Activated CD4-positive, alpha-beta T cell treated with anti-CD3 and anti-CD28 coated beads, Interleukin-2, amount 50 U/mL, for 4 hours (primary cell): ENCODE measurements at places on chromosomes 7 and 10.

DNA sequence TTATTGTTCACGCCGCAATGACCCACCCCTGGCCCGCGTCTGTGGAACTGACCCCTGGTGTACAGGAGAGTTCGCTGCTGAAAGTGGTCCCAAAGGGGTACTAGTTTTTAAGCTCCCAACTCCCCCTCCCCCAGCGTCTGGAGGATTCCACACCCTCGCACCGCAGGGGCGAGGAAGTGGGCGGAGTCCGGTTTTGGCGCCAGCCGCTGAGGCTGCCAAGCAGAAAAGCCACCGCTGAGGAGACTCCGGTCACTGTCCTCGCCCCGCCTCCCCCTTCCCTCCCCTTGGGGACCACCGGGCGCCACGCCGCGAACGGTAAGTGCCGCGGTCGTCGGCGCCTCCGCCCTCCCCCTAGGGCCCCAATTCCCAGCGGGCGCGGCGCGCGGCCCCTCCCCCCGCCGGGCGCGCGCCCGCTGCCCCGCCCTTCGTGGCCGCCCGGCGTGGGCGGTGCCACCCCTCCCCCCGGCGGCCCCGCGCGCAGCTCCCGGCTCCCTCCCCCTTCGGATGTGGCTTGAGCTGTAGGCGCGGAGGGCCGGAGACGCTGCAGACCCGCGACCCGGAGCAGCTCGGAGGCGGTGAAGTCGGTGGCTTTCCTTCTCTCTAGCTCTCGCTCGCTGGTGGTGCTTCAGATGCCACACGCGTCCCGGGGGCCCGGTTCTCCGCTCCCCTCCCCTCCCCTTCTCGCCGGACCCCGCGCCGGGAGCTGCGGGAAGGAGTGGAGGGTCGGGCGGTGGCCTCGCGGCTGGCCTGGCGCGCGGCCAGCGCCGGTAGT, at the start of gene CBX3:
CBX3 (plus strand) TSS at position 499 of the 772 bp plus-strand sequence. CDS start 1,254 bp downstream, outside the sequence.
- DNase-seq: peak; percentile 74

DNA sequence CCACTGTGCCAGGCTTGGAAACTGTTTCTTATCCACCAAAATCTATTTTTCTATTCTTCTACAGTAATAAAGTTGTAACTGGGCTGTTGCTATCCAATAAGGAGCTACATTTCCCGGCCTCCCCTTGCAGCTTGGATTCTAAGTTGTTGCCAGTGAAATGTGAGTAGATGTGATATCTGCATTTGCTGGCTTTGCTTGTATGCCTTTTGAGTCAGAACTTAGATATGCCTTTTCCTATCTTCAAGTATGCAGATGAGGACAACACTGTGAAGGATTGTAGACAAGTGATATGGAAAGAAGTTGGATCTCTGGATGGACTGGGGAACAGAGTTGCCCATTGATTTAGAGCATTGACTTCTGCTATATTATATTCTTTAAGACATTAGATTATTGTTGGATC, 236.9 kb downstream of the REEP3 start:
- no peak for DNase-seq

DNA sequence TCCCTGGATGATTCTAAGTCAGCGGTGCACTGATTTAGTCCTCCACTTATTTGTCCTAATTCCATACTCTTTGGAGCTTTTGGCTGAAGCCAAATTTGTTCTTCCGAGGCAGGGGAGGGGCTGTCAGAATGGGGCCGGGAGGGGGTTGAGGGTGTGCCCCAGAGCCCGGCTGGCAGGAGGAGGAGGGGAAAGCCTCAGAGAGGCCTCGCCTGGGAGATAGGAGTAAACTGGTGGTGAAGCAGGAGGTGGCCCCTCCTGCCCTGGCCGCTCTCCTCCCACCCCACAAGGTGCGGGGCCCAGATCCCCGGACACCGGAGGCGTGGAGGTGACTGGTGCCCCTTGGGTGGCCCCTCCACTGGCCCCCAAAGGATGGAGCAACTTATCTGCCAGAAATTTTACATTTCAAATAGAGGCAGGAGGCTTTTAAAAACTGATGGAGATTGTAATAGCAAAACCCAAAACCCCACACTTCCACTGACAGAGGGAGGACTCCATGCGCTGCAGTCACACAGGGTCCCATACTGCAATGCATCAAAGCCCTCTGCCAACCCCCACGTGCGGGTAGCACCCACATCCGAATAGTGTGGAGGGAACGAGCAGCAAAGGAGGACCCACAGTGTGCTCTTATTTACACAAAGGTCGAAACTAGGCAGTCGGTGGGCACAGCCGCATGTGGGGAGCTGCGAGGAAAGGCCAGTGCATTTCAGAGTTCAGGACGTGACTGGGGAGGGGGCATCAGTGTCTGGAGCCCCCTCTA, 61.9 kb downstream of the CAMK2B start:
- no peak for DNase-seq

DNA sequence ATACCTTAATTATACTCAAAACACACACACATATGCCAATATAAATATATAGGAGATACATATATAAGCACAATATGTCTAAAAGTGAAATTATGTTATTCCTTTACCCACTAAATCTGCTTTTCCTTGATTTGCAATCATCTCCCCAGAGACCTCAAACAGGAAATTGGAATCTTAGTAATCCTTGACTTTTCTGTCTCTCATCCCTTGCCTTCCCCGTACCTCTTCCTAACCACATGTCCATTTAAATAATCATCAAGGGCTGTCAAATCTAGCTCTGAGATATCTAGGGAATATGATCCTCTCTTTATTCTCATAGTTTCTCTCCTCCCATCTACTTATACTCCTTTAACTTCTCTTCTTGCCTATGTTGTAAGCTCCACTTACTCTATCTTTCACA, 336.6 kb downstream of the HGF start:
- no peak for DNase-seq

- DNase-seq: no peak
Measured at GRCh38 chr7:149261316-149261828, 624 bp upstream of the ZNF783 start.

- DNase-seq: no peak
Measured at GRCh38 chr10:58515291-58515941, 2.7 kb downstream of the BICC1 start.

DNA sequence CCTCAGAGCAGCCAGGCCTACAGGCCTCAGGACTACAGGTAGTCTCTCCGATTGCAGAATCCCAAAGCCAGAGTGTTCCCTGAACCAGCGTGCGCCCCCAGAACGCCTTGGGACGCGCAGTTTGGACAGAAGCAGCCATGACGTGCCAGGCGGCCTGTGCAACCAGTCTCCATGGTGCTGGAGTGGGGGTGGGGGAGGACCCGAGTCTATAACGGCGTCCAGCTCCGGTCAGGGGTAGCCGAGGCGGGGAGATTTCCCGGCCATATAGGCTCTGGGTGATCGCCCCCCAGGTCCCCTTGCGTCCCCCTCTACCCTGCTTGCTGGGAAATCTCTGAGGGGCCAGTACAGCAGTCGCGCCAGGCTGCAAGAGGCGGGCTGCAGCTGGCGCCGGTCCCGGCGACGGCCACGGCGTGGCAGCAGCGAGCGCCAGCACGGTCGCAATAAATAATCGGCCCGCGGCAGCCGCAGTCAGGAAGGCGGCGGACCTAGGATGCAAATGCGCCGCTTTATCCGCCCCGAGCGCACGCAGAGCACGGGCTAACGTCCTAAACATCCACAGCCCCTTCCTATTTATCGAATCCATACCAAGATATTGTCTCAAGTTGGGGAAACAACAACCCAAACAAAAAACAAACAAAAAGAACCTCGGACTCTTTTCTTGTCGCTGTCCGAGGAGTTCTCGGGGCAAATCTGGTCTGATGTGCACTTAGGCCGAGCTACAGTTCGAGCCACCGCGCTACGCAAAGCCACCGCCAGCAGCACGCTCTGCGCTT, 1.6 kb downstream of the HOXA3 start:
- peak; percentile 48 for DNase-seq

DNA sequence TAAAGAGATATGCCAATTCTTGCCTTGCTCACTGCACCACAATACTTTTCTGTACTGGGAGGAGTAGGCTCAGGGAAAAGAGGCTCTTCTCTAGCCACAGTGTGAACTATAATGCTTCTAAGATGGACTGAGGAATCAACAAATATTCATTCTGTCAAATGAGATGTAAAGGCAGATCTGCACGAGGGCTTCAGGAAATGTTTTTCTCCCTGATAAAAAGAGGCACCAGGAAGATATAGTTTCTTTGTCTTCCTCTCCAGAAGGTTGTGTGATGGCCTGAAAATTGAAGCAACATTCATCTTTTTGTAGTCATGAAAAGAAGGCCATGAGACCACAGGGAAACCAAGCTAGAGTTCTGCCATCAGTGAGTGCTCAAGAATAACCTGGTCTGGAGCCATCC, 79.1 kb upstream of the NME8 start:
- no peak for DNase-seq

DNA sequence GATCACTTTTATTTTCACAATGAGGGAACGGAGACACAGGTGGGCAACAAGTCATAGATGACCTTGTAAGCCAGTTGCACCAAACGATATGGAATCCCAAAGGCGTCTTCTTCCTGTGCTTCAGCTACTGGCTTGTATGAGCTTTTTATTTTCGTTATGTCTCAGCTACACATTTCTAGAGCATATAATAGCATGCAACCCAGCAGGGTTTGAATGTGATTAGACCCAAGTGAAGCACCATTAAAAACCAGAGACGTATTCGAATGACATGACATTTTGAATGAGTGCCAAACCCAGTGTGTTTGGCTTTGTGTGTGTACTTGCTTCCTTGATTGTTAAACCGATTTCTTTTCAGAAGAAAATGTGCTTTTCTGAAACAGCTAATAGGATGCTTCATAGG, 963.2 kb upstream of the CELF2 start:
- DNase-seq: no peak

DNA sequence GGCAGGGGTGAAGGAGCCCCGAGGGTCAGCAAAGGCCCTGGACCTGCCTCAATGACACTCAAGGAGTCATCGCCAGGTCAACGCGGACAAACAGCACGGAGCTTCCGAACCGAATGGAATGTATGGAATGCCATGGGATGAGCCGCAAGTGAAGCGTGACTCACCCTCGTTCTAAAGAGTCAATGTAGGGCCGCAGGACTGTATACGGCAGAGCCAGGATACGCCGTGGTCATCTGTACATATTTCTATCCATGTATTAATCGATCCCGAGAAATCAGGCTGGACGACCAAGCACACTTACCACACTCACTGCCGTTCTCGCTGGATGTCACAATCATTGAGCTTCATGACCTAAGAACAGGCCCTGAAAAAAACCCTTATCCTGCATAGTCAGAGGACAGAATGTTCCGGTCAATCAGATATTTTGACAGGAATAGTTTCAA, 4.3 kb downstream of the SNX8 start:
- no peak for DNase-seq

GRCh38 chr7:44415047-44415446, 75.4 kb downstream of the NUDCD3 start:
- DNase-seq: no peak

DNA sequence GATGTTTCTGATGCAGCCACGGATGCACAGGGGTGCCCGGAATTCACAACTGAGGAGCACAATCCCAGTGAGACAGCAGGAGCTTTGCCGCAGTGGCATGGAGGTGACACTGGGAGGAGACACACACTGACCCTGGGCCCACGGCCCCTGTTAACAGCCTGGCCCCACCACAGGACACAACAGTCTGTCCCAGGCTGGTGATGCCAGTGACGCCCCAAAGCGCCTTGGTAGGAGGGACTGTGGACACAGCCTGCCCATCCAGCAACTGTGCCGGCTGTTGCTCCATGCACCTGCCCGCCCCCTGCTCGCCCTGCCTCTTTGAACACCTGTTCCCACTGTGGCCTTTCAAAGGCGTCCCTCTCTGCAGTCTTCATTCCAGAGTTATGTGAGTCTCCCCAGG, 49.8 kb downstream of the KLF6 start:
- DNase-seq: no peak

- DNase-seq: no peak
Measured at GRCh38 chr7:139648941-139649425, 125.5 kb downstream of the CLEC2L start.

DNA sequence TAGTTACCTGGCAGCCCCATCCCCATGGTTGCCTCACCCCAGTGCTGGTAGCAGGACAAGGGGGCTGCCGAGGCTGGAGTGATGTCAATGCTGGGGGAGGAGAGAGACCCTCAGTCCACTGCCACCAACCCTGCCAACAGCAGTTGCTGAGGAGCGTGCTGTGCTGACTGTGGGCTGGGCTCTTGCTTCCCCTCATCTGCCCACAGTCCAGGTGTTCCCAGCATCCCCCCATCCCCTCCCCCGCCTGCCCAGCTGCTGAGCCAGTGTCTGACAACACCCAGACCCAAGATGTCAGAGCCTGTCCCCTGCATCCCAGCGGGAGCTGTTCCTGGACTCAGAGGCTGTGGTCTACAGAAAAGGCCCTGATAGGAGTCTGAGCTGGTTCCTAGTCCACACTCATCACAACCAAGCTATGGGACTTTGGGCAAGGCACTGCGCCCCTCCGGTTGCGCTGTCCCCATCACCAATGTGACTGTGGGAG, 14.6 kb upstream of the PSAP start:
- no peak for DNase-seq

GRCh38 chr7:99034932-99035722, 108.8 kb downstream of the SMURF1 start:
- no peak for DNase-seq

DNA sequence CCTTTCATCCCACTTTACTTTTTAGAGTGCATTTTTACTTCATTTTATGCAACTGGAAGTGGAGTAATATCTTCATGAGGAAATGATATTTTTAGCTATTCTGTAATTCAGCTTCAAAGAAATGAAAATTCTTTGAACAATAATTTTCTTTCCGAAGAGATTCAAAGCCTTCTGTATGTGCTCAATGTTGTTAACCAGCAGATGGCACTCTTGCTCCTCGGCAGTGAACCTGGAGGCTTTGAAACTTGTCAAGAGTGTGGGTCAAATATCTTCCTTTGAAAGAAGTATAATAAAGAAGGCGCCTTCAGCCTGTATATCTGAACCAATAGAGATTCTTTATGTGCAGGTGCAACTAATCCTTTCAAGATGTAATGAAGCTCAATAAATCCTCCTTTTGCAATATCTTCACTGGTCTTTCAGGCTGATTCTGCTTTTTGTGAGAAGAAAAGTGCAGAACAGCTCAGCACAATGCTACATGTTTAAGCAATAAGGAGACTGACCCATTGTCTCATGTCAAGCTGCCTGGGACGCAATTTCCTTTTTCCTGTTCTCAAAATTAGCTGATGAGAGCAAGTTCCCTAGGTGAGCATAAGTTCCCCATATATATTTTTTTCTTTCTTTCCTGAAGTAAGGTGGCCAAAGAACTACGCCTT, 258.4 kb downstream of the SEMA3A start:
- peak; percentile 24 for DNase-seq
